Stimulated activated CD8-positive, alpha-beta memory T cell treated with anti-CD3 and anti-CD28 coated beads, Interleukin-12 subunit alpha, Interleukin-12 subunit beta, amount 100 ng/mL, for 1 hour (primary cell): ENCODE measurements at places on chromosomes 2 and 18.

DNA sequence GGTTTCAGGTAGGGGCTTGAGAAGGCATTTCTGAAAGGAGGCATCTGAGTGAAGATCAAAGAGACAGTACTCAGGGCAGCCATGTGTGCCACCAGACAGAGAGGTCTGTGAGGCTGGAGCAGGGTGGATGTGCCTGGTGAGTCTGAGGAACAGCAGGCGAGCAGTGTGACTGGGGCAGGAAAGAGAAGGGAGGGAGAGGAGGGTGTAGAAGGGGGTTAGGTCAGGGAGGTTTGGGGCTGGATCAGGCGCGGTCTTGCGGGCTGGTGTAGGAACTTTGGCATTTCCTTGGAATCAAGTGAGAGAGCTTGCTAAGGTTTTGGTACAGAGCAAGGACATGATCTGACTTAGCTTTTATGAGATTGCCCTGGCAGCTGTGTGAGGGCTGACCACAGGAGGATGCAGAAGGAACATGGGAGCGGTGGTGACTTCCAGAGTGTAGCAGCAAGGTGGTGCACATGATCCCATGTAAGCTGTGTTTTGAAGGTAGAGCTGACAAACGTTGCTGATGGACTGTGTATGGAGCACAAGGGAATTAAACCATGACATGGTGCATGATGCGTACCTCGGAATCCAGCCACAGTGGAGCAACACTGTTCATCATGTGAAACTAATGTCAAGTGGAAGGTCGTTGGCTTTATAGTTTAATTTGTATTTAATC, 13.9 kb downstream of the RAB31 start:
- DNase-seq: no peak

GRCh38 chr2:167686691-167687090, 560.7 kb downstream of the STK39 start:
- DNase-seq: no peak

DNA sequence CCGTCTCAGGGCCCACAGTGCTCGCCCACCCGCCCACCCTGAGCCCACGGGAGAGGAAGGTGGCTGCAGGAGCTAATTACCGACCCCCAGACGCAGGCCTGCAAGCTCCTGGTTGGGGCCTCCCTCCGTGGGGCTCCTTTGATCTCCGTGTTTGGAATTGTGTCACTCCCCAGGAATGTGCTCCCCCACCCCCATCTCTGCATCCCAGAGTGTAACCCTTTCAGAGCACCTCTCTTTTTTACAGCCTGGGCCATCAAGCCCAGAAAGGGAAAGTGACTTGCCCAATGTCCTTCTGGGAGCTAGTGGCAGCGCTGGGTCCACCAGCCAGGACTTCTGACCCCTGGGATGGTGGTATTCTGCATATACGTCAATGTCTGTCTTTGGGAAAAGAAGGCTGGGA, 335.1 kb downstream of the CYRIA start:
- DNase-seq: no peak

DNA sequence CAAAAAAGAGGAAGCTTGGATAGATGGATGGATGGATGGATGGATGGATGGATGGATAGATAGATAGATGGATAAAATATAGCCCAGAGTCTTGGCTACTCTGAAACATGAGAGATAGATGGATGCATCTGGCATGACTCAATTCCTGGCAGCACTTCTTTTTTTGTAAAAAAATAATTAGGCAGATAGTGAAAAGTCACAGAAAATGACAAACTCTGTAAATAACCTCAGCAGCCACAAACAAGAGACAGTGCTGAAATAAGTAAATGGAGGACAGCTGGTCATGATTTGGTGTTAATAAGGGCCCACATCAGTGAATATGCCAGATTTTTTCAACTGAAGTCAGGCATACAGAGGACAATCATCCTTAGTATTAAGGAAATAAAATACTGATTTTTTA, 585.0 kb upstream of the GCFC2 start:
- DNase-seq: no peak

DNA sequence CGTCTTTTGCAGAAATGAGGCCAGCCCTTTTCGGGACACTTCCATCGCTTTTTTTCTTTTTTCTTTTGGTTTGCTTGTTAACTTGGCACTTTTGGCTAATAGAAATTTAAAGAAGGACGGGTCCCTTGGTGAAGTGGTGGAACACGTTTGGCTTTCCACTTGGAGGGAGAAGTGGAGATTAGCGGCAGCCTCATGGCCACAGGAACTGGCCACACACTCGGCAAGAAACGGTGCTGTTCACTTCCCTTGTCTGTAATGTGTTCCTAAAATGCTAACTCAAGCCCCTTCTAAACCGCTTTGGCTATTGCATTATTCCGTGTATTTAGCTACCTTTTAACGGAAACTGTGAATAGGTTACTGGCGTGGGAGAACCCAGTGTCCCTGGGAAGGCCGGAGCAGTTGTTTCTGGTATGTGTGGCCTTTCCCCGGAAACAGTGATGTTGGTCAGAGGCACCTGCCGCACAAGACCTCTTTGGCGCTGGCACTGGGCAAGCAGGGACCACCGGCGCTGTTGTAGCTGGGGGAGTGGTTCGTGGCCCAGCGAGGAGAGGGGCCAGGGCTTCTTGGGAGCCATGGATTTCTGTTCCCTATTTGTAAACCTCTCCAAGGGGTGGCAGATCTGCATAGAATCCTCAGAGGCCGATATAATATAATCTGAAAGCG, 981 bp downstream of the RAMP1 start:
- DNase-seq: no peak
